ENCODE measurements at places on chromosomes 3 and 15.

GRCh38 chr15:42594095-42594494 is 18.7 kb downstream of the STARD9 start:
- DNase-seq = no peak

DNA sequence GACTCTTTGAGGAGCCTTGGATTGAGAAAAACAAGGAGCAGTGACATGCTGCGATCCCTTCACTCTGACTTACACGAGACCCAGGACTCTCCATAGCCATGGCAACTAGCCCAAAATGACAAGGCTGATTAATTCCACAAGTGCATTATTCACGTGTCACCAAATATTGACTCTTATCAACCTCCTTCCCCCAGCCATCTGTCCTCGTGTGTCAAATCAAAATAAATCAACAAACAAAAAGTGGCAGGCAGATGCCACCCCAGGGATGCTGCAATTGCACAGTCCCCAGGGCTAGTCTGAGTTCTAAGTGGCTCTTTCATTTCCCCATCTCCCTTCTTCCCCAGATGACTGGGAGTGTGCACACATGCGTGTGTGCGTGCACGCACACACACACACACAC is 104.9 kb downstream of the AQP9 start:
- no peak for DNase-seq

- DNase-seq = no peak
These were observed 157.3 kb downstream of the IGF1R start for GRCh38 chr15:98805434-98806274.

- peak; percentile 85 for DNase-seq
These were observed 50.3 kb downstream of the CHSY1 start for GRCh38 chr15:101201411-101202174.

DNA sequence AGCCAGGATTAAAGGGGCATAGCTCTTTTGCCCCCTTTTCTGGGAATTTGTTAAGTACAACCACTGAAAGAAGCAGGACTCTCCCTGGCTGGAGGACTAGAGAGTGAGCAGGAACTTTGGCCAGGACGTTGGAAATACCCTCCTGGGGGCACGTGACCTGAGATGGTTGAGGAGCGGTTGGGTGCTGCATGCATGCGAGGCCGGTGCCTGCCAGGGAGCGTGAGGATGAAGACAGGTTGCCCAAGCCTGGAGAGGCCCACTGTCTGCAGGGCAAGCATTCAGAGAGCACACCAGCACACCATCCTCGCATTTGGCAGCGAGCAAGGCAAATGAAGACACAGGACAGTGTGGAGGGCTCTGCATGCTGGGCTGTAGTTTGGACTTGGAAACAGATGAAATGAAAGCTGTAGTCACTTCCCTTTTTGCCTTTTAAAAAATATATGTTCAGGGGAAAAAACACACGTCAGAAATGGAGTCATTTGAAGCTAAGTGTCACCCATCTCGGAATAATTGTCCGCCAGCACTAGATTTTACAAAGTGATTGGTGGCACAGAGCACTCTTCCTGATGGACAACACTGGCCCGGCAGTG is 217.6 kb downstream of the SLCO3A1 start:
- DNase-seq = peak; percentile 21

- no peak for DNase-seq
These were observed 183.6 kb downstream of the MINAR1 start for GRCh38 chr15:79615754-79616153.

- no peak for DNase-seq
These were observed 43.5 kb downstream of the PHLDB2 start for GRCh38 chr3:111902534-111902933.

GRCh38 chr15:71511796-71512681 is 298.3 kb upstream of the NR2E3 start:
- no peak for DNase-seq

- no peak for DNase-seq
These were observed 57.9 kb upstream of the DCUN1D1 start for GRCh38 chr3:183038221-183038620.

GRCh38 chr15:39623529-39623931 is 42.7 kb downstream of the THBS1 start:
- DNase-seq = no peak

DNA sequence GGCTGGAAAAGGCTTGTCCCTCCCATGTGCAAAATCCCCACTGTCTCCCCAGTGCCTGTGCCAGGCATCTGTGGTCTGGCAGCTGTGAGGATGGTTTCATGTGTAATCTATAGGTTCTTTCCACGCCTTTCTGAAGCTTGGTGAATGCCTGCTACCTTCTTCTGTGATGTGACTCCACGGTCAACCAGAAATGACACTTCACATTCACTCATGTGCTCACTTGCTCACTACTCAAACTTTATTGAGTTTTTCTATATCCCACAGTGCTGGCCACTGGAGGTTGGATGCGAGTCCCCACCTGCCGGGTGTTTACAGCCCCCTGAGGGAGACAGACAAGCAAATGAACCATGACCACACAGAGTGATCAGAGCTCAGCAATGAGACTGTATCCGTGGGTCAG is 27.9 kb upstream of the TLE3 start:
- peak; percentile 41 for DNase-seq

DNA sequence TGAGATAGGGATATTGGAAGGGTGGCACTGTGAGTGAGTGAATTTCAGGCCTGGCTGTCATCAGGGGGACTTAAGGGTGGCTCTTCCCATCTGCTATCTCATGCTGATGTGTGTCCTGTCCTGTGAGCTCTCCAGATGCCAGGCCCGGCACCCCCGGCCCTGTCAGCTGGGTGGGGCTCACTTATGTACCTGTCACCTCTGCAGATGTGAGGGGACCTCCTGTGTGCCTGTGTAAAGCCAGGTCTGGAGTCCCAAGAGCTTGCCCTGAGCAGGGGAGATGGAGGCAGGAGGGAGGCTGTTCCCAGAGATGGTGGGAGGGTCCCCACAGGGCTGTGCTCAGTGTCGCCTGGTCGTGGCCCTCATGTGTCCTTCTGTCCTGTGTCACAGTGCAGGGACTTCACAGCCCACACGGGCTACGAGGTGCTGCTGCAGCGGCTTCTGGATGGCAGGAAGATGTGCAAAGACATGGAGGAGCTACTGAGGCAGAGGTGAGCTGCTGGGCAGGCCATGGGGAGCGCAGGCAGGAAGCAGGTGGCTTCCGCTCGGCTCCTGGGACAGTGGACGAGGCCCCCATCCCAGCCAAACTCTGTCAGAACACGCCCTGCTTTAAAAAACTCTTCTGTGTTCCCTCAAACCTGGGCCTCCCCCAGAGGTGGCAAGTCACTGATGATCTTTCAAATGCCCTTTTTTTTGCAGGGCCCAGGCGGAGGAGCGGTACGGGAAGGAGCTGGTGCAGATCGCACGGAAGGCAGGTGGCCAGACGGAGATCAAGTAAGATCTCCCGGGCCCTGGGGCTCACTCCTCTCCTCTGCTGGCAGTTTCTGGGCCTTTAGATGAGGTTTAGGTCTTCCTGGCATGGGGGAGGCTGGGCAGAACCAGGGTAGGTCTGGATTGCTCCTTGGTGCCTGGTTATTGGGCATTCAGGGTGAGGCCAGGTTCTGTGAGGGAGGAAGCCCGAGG is 23.1 kb downstream of the PSTPIP1 start:
- DNase-seq = no peak

- DNase-seq = no peak
These were observed 7.6 kb downstream of the MYO9A start for GRCh38 chr15:72110355-72110754.

DNA sequence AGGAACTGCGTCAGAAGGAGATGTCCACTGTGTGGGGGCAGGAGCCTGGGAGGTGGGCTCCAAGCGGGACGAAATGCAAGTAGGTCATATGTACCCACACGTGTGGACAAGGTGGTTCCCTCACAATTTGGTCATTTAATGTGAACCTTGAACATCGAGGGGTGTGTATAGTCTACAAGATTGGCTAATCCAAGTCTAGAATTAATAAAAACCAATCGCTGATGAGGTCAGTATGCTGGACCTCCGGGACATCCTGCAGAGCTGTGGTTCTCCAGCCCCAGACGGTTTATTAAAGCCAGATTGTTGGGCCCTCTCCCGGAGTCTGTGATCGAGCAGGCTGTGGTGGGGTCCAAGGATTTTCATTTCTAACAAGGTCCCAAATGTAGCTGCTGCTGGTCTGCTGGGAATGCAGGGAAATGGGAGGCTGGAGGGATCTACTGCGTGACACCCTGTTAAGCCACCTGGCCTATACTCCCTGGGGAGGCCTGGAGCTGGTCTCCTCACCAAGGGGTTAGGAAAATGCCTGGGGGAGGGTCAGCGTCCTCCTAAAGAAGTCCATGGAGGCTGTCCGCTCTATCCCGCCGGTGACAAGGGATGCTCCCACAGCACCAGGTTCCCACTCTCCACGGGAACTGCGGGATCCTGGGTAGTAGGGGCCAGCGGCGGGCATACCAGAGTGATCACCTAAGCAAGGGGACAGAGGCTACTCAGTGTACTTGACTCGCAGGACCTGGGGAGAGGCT is 25.1 kb downstream of the PCSK6 start:
- DNase-seq = no peak

- DNase-seq = no peak
These were observed 360.2 kb upstream of the ROPN1 start for GRCh38 chr3:124352149-124352539.

GRCh38 chr15:91769894-91770293 is 83.6 kb upstream of the SLCO3A1 start:
- DNase-seq = peak; percentile 23

- peak; percentile 84 for DNase-seq
These were observed 92.8 kb downstream of the CCNL1 start for GRCh38 chr3:157067114-157067513.
